ENCODE measurements at places on chromosomes 1 and 21.

GRCh38 chr1:2501041-2501819, 25.1 kb downstream of the PLCH2 start:
- H3K27me3 ChIP-seq = no peaks in the 10 kb centered on the region
- H3K4me3 ChIP-seq = no peak overlapping the region
- H3K27ac ChIP-seq = no peak overlapping the region
- DNase-seq = no peak
- H3K4me1 ChIP-seq = peaks cover 15% of the 10 kb centered on the region
- no peaks in the 10 kb centered on the region for H3K36me3 ChIP-seq

GRCh38 chr1:89519779-89520358, 4.8 kb upstream of the LRRC8B start:
- peak overlapping the region; percentile 44 for H3K27ac ChIP-seq
- peaks cover 49% of the 10 kb centered on the region for H3K4me1 ChIP-seq
- peaks cover 12% of the 10 kb centered on the region for H3K36me3 ChIP-seq
- no peaks in the 10 kb centered on the region for H3K27me3 ChIP-seq
- DNase-seq = no peak
- no peak overlapping the region for H3K4me3 ChIP-seq

GRCh38 chr21:33801424-33802405, 113.9 kb downstream of the ATP5PO start:
- DNase-seq = no peak
- H3K4me3 ChIP-seq = no peak overlapping the region

DNA sequence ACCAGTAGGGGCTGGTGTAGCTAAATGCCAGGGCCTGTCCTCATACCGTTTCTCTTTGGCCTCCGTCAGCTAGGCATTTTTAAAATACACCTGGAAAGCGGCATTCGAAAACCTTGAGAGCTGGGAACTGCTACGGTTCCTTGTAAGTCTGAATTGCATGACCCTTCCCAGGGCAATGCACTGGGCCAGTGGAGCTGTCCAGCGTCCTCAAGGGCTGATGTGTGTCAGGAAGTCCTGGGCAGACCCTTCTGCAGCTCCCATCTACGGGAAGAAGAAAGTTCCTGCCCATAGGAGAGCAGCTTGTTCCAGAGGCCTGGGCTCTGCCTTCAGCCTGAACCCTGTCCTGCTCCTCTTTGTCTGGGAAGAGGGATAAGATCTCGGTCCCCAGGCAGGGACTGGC, 34.1 kb downstream of the UBASH3A start:
- DNase-seq = no peak
- H3K4me3 ChIP-seq = no peak overlapping the region
- peaks cover 71% of the 10 kb centered on the region for H3K4me1 ChIP-seq
- no peak overlapping the region for H3K27ac ChIP-seq

DNA sequence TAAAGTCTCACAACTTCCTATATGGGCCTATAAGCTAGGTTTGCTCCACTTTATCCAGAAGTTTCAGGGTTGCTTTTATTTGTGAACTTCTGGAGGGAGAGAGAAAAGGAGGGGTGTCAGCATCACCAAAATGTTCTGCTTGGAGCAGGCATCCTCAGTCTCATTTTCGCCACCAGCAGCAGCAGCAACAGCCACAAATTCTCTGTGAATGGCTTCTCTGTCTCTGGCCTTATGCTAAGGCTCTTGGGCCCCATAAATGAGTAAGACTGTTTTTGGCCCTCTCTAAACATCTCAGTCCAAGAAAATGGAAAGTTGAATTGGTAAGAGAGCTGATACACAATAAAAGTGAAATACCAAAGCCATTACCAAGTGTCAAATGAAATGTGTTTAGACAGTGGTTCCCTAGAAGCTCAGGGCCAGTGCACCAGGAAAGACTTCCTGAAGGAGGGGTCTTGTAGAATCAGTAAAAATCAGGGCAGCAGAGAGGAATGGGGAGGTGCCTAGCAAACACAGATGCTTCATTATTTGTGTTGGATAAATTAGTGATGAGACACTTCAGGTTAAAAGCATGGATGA, 53.0 kb upstream of the SPATA6 start:
- no peak for DNase-seq
- no peaks in the 10 kb centered on the region for H3K36me3 ChIP-seq
- no peak overlapping the region for H3K27ac ChIP-seq
- no peaks in the 10 kb centered on the region for H3K4me1 ChIP-seq

- H3K4me1 ChIP-seq = peaks cover 14% of the 10 kb centered on the region
- no peak overlapping the region for H3K27ac ChIP-seq
- peaks cover 17% of the 10 kb centered on the region for H3K27me3 ChIP-seq
- H3K4me3 ChIP-seq = no peak overlapping the region
- peak; percentile 23 for DNase-seq
Measured at GRCh38 chr1:201883266-201883665, 5.4 kb upstream of the SHISA4 start.
